ENCODE measurements at places on chromosomes 16 and 17.

GRCh38 chr17:40548982-40549685 lies 16.1 kb downstream of the CCR7 start:
- H3K27me3 ChIP-seq: no peaks in the 10 kb centered on the region
- peak; percentile 36 for DNase-seq
- peaks cover 80% of the 10 kb centered on the region for H3K4me1 ChIP-seq
- peak overlapping the region; percentile 83 for H3K27ac ChIP-seq
- peak overlapping the region; percentile 53 for H3K4me3 ChIP-seq
- H3K36me3 ChIP-seq: peaks cover 26% of the 10 kb centered on the region

GRCh38 chr16:66717112-66717675 lies 20.7 kb upstream of the CMTM4 start:
- no peak overlapping the region for H3K27ac ChIP-seq
- H3K27me3 ChIP-seq: no peaks in the 10 kb centered on the region
- no peaks in the 10 kb centered on the region for H3K4me1 ChIP-seq
- no peak for DNase-seq
- no peak overlapping the region for H3K4me3 ChIP-seq

- H3K27ac ChIP-seq: no peak overlapping the region
- no peaks in the 10 kb centered on the region for H3K4me1 ChIP-seq
- no peaks in the 10 kb centered on the region for H3K36me3 ChIP-seq
- H3K4me3 ChIP-seq: no peak overlapping the region
These were observed 72.0 kb downstream of the TMEM132E start for GRCh38 chr17:34651402-34651811.

- H3K4me1 ChIP-seq: peaks cover 31% of the 10 kb centered on the region
- H3K27me3 ChIP-seq: peaks cover 2% of the 10 kb centered on the region
- peaks cover 3% of the 10 kb centered on the region for H3K36me3 ChIP-seq
- peak; percentile 40 for DNase-seq
- H3K27ac ChIP-seq: peak overlapping the region; percentile 90
These were observed 89.4 kb downstream of the C16orf78 start for GRCh38 chr16:49462989-49463371.

GRCh38 chr16:23608194-23608593 lies 12.1 kb upstream of the NDUFAB1 start:
- no peaks in the 10 kb centered on the region for H3K27me3 ChIP-seq
- peaks cover 15% of the 10 kb centered on the region for H3K36me3 ChIP-seq
- H3K4me1 ChIP-seq: no peaks in the 10 kb centered on the region
- H3K27ac ChIP-seq: no peak overlapping the region

GRCh38 chr17:65360961-65361552 lies 200.4 kb downstream of the AXIN2 start:
- H3K27me3 ChIP-seq: no peaks in the 10 kb centered on the region
- H3K36me3 ChIP-seq: peaks cover 1% of the 10 kb centered on the region
- DNase-seq: no peak
- no peak overlapping the region for H3K27ac ChIP-seq

DNA sequence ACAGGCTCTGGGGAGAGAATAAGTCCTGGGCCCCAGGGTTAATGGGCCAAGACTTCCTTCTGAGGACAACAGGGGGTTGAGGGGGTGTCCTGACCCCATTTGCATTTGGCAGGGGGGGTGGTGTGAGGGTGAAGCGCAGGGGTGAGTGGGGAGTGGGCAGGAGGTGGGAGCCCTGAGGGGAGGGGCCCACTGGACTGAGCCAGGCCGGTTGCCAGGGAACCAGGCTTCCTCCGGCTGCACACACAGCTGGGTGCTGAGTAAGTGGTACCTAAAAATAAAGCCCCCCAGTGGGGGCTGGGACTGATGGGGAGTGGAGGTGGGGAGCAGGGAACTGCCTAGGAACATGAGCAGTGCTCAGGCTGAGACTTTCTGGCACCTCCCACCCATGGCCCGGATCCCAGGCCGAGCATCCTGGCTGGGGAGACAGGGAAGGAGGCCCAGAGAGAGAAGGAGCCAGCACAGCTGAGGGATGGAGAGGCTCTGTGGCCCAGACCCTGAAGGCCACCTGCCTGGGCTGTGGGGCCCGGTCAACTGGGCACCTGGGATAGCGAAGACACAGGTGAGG lies 7.5 kb upstream of the RASD1 start:
- no peak overlapping the region for H3K4me3 ChIP-seq
- H3K36me3 ChIP-seq: no peaks in the 10 kb centered on the region
- H3K27ac ChIP-seq: no peak overlapping the region

Measured in activated naive CD8-positive, alpha-beta T cell treated with anti-CD3 and anti-CD28 coated beads, Interleukin-2, amount 10 ng/mL, durations not matched to agents 7 days and 5 days (primary cell).